ENCODE measurements at places on chromosomes 2 and 18.

DNA sequence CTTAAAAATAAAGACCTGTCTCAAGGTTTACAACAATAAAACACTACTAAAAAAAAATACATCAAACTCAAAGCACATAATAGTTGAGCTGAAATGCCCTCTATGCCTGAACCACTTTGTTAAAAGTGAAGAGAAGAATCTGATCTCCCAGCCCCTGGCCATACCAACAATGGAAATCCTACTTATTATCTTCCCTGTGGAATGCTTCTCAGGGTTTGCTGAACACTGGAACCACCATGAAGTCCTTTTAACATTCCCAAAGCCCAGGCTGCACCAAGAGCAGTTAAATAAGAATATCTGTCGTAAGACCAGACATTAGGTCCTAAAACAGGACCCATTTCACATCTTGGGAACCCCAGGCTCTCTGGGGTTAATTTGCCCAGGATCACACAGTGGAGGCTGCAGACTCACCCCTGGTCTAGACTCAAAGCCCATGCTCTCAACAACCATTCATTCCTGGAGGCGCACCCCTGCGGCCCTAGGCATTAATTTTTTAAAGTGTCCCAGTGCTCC is 285.8 kb downstream of the STK39 start:
- no peak for DNase-seq

- no peak for DNase-seq
Observed at GRCh38 chr18:5300476-5301010, 5.0 kb upstream of the ZBTB14 start.

GRCh38 chr2:239206042-239206441 is 194.8 kb downstream of the HDAC4 start:
- DNase-seq: no peak

- no peak for DNase-seq
Observed at GRCh38 chr2:223270548-223270947, 218.6 kb downstream of the KCNE4 start.

DNA sequence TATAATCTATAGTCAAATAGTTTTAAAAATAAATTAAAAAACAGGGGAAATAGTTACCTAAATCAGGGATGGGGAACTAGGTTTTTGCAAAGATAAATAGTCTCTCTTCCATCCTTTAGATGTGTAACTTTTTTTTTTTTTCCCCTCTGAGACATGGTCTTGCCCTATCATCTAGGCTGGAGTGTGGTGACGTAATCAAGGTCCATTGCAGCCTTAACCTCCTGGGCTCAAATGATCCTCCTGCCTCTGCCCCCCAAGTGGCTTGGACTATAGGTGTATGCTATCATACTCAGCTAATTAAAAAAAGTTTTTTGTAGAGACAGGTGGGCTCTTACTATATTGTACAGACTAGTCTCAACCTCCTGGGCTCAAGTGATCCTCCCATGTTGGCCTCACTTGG is 316.5 kb downstream of the CCDC85A start:
- DNase-seq: no peak

GRCh38 chr2:153912798-153913396 is 41.2 kb downstream of the GALNT13 start:
- no peak for DNase-seq

GRCh38 chr18:77131652-77132368 is 773 bp downstream of the MBP start:
- DNase-seq: peak; percentile 79

DNA sequence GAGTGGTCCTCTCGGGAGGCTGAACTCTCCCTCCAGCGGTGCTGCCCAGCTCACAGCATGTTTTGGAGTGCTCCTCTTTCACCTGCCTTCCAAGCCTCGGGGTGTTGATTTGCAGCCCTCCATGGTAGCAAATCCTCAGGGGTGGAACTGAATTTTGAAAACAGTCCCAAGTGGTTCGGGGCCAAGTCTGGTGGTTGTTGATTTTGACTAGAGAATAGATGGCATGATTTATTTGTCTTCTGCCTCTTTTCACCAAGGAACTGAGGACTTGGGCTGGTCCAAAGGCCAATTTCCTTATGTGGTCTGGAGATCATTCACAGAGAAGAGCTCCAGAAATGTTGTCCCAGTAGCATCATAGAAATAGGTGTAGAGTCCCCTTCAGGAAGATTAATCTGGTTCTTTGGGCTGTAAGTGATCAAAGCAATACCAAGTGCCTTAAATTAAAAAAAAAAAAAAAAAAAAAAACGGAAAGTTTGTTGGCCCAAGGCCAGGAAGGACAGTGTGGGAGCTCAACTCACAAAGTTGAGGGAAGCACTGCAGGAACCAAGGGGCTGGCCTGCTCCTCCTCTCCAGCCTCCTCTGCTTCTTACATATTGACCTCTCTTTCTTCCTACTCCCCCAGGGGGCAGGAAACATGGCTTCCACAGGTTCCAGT is 2.5 kb upstream of the DES start:
- DNase-seq: no peak

GRCh38 chr2:53131416-53131815 is 636.2 kb upstream of the CHAC2 start:
- DNase-seq: no peak

- DNase-seq: peak; percentile 58
Observed at GRCh38 chr2:173667415-173667814, 297.8 kb downstream of the SP3 start.

DNA sequence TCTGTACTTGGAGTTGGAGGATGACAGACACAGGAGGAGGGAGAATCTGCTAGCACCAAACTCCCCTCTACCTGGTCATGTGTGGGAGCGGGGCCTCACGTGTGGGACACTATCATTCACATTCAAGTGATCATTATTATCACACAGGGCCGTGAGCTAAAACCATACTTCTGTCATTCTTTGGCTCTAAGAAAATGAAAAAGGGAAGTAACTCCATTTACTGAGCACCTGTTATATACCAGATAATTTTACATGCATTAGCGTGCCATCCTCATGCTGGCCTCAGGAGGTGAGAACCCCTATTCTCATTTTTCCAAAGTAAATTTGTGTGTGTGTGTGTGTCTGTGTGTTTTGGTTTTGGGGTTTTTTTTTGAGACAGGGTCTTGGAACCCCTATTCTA is 150.1 kb downstream of the GLI2 start:
- DNase-seq: no peak

- DNase-seq: no peak
Observed at GRCh38 chr2:227739351-227739750, 6.3 kb upstream of the SCYGR8 start.

- DNase-seq: no peak
Observed at GRCh38 chr2:39902103-39902502, 123.0 kb upstream of the THUMPD2 start.

DNA sequence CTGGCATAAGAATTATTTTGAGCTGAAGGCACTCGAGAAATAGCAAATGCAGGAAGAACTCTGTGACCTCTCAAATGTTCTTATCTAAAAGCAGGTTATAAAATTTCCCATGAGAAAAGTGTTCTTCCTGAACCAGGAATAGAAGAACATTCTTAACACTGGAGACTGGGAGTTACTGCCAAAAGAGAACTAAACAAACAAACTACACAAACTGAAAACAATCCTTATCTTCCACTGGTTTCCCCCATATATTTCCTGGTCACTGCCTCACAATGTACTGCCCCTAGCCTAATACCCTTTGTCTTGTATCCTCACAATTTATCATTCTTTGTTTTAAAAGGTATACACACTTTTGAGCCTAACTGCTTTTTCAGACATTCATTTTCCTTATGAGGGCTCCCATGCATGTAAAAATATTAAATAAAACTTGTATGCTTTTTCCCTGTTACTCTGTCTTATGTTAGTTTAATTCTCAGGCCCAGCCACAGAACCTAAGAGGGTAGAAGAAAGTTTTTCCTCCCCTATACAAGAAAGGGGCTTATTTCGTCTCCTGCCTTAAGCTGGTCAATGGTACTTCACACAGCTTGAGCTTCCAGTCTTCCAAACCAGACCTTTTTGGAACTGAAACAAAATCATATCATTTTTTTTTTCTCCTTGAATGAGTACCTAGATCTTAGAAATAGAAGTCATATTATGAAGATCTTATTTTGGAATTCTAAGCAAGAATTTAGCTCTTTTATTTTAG is 110.6 kb downstream of the MSTN start:
- DNase-seq: no peak

DNA sequence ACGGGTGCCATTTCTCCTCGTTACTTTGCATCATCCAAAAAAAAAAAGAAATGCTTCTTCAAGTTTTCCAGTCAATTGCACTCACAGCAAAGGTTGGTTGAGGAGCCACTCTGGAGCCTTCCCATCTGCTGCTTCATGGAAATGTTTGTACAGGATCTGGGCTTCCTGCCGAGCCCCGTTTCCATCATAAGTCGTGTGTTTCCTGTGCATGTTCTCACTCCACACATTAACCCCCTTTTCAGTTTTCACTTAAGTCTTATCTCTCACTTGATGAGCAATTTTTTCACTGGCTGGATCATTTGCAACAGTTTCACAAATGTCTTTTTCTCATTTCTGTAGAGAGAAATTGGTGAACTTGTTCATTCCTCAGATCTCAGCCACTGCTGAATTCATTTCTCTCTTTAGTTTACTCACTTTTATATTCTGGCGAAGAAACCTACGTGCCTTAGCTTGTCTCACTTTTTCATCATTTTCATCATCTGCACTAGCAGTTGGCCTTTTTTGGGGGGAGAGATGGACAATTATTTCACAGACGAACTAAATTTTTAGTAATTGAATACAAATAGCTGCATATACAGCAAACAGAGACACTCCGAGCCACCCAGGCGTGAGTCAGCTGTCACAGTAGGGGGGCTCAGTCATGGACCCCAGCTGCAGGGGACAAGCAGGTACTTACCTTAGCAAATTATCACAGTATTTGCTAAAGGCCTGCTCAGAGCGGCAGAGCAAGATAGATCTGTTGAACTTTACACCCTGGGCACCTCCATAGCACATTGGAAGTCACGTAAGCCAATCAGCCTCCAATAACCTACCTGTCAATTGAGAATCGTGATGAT is 750.8 kb upstream of the ID2 start:
- no peak for DNase-seq

GRCh38 chr2:12543978-12544558 is 172.7 kb upstream of the TRIB2 start:
- no peak for DNase-seq

- DNase-seq: no peak
Observed at GRCh38 chr18:21930177-21930576, 189.6 kb downstream of the MIB1 start.

DNA sequence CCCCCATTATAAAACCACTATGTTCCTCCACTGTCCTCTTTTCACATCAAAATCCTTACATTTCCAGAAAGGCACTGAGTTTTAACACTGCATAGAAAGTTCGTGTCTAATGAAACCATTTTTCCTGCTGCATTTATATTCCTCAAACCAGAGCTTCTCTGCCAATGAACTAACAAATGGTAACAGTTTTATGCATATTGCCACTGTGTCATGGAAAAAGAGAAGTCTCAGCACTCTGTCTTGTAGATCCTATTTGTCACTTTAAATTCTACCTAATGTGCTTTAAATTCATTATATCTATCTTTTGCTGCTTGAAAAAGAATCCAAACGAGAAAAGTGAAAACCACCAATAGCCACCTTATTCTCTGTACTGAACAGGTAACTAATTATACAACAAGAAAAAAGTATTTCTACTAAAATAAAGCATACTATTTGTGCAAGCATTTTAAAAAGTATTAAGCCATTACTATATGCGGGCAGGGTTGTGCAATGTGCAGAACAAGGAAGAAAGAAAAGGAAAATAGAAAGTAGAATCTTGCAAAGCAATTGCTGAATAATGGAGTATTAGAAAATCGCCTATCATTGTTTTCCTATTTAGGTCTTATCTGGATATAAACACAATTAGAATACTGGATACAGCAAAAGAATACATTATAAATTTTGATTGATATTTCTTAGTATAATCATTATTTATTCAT is 328.9 kb downstream of the ZEB2 start:
- no peak for DNase-seq

DNA sequence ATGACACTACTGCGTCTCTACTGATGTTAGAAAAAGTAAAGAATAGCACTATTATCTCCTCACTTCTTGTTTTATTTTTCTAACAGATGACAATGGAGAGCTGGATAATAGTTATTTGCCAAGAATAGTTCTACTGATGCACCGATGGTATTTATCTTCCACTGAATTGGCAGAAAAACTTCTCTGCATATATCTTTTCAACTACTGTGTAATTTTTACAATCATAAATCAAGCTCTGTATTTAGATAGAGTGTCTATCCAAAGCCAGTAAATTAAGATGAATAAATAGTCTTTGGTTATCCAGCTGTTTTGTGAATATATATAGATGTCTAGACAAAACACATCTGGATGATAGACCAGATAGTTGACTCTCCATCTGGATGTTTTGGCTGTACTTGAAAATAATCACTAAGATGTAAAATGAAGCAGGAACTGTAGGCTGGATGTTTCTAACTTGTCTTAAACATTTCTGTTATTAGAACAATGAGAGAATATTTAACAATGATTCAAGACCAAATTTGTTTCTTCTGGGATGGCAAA is 40.1 kb downstream of the RASGRP3 start:
- no peak for DNase-seq

GRCh38 chr2:188922191-188922590 is 52.0 kb upstream of the COL3A1 start:
- DNase-seq: no peak

DNA sequence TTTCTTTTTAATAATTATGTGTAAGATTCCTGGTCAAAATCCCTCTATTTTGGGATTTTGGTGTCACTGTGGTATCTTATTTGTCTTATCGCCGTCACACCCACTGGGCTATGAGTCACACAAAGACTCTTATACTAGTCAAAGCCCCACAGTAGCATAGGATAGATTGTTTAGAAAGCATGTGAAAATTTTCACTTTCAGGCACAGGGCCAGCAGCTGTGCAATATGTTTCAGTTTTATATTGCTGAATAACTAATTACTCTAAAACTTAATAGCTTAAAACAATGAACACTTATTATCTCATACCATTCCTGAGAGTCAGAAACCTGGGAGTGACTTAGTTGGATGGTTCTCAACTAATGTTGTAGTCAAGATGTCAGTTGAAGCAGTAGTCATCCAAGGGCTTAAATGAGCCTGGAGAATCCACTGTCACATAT is 24.0 kb downstream of the CFAP210 start:
- no peak for DNase-seq

GRCh38 chr2:119477113-119477505 is 45.5 kb downstream of the TMEM37 start:
- no peak for DNase-seq

DNA sequence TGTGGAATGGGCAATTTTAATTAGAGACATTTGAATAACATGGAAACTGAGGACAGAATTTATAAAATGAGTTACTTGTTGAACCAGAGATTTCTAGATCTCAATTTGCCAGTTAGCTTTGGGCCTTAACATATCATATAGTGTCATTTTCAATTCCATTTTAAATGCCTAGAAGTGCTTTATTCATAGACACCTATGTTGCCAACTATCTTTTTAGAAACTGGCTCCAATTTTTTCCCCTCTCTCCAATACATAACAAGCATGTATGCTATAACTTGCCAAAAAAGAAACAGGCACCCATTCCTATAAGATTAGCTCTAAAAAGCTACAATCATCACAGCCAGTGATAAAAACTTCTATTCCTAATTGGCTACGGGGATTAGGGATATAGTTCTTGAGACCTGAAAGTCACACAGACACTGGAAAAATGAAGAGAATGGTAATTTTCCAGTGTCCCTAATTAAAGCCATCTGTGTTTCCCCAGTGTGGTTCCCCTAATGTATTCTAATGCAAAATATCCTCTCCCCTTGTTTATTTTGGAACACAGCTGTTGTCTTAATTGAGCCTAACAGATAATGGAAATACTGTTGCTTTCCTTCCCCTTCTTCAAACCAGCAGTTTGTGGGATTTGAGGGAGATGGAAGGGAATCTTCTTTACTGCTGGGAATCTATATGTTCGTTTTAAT is 205.5 kb upstream of the FSHR start:
- DNase-seq: no peak

Measured in HAP-1 (cell line).